ENCODE measurements at places on chromosomes 7 and 10.

GRCh38 chr7:51577390-51577789, 260.8 kb upstream of the COBL start:
- DNase-seq = no peak

- DNase-seq = no peak
These were observed 74.0 kb upstream of the SEC61G start for GRCh38 chr7:54833001-54833467.

- DNase-seq = no peak
These were observed 19.2 kb upstream of the TTYH3 start for GRCh38 chr7:2612445-2613097.

DNA sequence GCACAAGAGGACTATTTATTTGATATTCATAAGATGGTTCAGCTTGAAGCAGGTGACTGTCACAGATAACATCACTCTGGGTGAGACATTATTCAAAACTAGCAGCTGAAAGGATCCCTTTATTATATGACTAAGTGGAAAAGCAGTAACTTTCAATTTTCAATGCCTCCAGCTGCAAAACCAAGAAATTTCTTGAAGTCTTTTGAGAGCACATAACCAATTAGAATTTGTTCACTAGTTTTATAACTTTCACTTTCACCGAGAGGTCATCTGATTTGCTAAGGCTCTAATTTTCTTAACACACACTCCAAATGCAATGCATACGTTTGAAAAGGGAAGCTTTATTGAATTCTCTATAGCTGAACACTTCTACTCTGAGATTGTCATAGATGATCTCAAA, 88.6 kb upstream of the KLF14 start:
- DNase-seq = no peak

GRCh38 chr10:775245-776075, 86.0 kb upstream of the DIP2C start:
- no peak for DNase-seq

DNA sequence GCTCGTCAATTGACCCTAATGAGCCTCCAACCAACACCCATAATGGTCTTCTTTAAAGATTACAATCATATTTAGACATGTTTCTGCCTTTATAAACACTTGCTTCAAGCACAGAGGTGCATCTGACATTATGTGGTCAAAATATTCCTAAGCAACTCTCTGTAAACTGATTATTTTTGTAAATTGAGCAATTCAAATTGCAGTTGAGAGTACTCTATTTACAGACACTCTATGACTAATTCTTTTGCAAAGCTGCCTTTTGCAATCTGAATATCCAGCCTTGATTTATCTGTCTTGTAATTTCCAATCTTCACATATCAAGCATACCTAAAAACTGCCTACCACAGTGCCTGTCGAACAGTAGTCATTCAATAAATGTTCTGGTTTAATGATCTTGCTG, 112.0 kb downstream of the PDE1C start:
- no peak for DNase-seq

- DNase-seq = no peak
These were observed 134.2 kb downstream of the PTPN20 start for GRCh38 chr10:47045331-47045861.

GRCh38 chr7:39051707-39052106, 74.0 kb downstream of the POU6F2 start:
- DNase-seq = no peak

DNA sequence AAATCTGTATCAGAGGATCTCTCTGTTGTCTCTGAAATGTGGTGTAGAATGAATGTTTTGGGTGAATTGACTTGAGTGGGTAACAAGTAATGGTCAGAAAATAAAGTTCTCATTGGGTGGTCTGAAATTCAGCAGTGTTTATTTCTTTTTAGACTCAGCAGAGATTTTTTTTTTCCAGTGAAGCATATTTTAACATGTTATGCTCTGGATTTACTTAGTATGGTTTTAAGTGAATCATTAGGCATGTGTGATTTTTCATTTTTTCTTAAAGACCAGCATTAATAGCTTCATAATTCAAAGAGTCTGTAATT, 63.5 kb downstream of the REEP3 start:
- no peak for DNase-seq

GRCh38 chr10:49429458-49429857, 33.6 kb upstream of the DRGX start:
- no peak for DNase-seq

DNA sequence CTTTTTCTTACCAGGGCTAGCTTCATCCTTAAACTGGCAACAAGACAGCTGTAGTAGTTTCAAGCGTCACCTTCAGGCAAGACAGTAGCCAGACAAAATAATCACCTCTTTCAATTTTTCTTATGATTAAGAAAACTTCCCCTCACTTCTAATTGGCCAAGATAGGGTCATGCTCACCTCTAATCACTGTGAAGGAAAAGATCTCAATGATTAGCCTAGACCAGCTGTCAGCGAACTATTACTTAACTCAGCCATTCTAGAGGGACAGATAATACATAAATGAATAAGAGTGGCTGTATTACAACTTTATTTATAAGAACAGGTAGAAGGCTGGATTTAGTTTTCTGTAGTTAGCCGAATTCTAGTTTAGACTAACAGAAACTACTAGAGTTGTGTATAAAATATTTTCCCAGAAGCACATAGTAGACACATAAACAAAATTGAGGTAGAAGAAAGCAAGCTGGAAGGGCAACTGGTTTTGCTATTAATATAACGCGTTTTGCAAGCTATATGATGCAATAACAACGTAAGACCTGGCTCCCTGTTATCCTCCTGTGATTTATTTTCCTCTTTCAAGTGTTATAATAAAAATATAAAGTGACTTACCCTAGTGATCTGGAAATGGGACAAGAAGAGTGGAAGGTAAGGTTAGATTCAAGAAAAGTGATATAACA, 64.3 kb downstream of the ELAPOR2 start:
- DNase-seq = no peak

DNA sequence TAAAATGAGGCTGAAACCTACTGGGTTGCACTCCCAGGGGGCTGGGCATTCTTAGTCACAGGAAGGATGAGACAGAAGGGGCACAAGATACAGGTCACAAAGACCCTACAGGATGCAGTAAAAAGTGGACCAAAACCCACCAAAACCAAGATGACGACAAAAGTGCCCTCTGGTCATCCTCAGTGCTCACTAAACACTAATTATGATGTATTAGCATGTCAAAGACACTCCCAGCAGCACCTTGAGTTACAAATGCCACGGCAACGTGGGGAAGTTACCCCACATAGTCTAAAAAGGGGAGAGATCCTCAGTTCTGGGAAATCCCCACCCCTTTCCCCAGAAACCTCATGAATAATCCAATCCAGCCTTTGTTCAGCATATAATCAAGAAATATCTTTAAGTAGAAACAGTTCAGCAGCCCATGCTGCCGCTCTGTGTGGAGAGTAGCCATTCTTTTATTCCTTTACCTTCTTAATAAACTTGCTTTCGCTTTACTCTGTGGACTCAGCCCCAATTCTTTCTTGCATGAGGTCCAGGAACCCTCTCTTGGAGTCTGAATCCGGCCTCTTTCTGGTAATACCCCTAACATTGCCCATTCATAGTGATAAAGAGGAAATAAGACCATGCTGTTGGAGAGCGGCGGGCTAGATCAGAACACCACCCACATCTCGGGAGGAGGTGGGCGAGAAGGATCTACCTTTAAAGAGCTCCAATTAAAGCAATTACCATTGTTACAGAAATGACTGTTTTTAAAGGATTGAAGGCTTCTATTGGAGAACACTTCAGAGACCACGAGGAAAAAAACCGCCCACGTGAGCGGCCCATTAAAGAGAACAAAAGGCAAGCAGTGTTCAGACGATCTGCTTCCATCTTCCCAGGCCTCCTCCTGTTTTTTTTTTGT, 170.9 kb downstream of the USP6NL start:
- DNase-seq = no peak

DNA sequence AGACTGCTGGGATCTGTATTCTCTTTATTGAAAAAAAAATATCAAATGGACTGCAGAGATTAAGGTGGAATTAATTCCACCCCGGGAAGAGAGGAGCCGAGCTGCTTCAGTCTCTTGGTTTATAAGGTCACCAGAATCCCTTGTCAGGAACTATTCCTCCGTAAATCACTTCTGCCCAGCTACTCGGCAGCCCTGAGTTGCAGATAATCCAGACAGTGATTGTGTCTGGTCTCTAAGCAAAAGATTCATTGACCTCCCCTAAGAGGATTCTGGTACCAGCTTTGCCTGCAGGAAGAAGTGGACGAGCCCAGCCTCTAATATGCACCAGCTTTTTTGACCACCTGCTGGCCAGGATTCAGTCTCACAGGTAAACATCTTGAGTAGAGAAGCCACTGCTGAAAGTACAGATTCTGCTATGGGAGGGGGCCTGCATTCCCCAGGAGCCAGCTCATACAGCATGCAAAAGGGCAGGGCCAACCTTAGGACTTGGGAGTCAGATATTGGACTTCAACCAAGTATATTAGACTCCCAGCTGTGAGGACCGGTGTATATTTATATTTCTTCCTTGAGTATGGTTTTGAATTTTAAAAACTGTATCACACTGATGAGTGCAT, 27.1 kb upstream of the PLXNA4 start:
- no peak for DNase-seq

- no peak for DNase-seq
These were observed 278.1 kb downstream of the HTR7 start for GRCh38 chr10:90579602-90580242.

DNA sequence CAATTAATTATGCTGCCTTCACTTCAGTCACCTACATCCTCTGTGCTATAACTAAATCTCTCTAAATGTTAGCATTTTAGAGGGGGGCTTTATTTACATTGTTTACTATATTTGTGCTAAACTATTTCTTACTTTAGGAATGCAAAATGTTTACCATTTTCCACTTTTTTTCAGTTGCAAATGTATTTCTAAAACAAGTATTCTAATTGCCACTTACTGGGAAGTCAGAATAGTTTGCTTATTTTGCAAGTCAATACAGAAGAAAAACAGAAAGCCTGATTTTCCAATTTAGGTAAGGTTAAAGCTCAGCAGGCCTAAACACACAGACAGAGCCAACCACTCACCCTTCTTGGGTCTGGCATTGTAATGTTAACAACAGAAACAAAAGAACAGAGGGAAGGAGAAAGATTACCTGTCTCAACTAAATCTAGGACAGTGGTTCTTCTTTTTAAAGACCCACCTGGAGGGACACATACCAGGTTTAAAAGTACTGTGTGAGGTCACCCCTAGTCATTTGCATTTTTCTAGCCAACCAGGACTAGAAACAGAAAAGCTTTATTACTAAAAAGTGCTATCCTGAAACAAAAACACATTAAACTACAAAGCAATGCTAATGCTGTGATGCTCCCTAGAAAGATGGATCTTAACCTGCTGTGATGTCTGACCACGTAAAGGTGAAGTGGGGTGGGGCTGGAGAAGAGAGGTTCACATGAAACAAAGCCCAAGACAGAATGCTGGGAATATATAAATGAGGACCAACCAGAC, 178.2 kb downstream of the SLC25A13 start:
- no peak for DNase-seq

DNA sequence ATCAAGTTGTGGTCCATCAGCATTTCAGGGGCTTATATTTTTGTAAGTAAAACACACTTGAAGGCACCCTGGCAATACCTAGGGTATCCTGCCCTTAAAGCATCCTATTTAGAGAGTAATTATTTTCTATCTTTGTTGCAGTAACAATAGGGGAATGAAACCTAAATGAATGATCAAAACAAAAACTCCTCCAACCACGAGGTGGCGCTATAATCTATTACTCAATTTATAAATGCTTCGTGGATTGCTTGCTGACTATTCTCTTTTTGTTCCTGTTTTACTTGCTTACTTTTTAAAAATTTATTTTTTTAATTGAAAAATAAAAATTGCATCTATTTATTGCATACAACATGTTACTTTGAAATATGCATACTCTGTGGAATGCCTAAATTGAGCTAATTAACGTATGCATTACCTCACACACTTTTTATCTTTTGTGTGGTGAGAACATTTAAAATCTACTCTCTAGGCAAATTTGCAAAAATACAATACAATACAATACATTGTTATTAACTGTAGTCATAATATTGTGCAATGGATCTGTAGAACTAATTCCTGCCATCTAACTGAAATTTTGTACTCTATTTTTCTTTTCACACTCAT, 147.7 kb upstream of the BMPER start:
- no peak for DNase-seq

DNA sequence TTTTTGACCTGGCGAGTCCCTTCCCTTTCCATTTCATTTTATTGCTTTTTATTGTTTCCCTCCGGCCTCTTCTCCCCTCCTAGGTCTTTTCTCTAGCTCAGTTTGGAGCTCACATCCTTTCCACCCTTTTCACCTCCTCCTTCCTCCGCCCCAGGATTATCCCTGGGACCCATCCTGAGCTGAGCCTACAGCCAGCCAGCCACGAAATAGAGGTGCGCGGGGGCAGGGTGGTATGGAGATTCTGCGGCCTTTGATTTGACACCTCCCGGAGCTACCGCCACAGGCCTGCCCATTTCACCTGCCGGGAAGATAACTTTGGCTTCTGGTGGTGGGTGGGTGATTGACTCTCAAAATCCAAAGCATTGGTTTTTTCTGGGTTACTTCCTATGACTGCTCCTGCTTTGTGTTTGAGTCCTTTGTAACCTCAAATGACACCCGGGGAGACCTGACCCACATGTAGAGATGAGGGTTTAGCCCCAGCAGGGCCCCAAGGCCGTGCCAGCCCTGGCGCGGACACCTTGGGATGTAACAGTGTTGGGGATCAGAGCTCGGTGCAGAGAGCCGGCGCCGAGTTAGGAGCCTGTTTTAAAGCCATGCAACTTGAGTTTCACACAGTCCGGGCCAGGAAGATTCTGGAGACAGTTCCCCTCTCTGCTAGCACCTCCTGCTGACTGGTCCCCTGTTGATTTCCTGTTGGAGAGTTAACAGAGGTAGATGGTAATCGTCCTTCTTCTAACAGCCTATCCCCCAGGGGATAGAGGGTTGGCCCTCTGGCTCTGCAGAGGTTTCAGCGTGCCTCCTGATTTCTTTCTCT, 1.5 kb downstream of the DUSP5 start:
- DNase-seq = no peak

GRCh38 chr7:123746931-123747488, 1.8 kb downstream of the WASL start:
- no peak for DNase-seq

GRCh38 chr10:124419635-124420034, 912 bp upstream of the OAT start:
- no peak for DNase-seq

- DNase-seq = no peak
These were observed 255.0 kb upstream of the PHYHIPL start for GRCh38 chr10:58921421-58921855.

Data from fibroblast of skin of left biceps (primary cell).